NCI-H1092 treated with DMSO at 0.1 percent for 48 hours (cell line): ENCODE measurements at places on chromosomes 1 and 21.

DNA sequence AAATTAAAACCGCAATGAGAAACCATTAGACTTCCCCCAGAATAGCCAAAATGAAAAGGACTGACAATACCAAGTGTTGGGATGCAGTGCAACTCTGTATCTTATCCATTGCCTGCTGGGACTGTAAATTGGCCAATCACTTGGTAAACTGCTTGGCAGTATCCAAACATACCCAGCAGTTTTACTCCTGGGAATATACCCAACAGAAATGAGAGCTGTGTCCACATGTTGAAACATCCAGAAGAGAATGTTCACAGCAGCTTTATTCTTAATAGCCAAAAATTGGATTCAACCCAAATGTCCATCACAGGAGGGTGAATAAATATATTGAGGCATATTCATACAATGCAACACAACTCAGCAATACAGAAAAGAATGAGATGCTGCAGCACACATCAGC, 13.7 kb upstream of the FAM20B start:
- no peak for DNase-seq

- no peak for DNase-seq
Observed at GRCh38 chr1:167086033-167086432, 4.1 kb downstream of the GPA33 start.

GRCh38 chr1:227775841-227776240, 39.6 kb upstream of the PRSS38 start:
- no peak for DNase-seq

- no peak for DNase-seq
Observed at GRCh38 chr1:153505576-153505975, 30.2 kb downstream of the S100A6 start.

- no peak for DNase-seq
Observed at GRCh38 chr1:14543191-14543840, 55.2 kb upstream of the KAZN start.

DNA sequence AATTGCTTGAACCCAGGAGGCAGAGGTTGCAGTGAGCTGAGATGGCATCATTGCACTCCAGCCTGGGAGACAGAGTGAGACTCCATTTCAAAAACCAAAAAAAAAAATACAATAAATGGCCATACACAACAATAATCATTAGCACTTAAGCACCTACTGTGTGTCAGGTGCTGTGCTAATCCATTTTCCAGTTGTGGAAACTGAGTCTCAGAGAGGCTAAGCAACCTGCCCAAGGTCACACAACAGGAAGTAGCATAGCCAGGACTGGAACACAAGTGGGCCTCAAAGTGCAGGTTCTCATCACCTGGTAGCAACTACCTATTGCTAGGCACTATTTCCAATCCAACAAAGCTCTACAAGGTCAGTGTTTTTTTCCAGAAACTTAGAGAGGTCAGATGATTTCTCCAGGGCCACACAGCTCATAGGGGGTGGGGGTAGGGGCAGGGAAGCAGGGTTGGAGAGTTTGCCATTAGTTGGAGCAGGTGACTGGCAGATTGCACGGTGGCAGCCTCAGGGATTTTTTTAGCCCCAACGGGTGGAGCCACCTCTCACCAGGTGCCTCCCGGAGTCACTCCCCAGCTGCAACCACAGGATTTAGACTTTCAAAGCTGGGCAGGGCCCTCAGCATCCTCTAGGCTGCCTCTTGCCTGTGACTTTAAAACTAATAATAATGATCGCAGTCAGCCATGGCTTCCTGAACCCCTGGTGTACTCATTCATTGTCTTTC, 52.5 kb upstream of the ID3 start:
- no peak for DNase-seq

- no peak for DNase-seq
Observed at GRCh38 chr1:157274698-157275534, 136.7 kb upstream of the ETV3 start.

DNA sequence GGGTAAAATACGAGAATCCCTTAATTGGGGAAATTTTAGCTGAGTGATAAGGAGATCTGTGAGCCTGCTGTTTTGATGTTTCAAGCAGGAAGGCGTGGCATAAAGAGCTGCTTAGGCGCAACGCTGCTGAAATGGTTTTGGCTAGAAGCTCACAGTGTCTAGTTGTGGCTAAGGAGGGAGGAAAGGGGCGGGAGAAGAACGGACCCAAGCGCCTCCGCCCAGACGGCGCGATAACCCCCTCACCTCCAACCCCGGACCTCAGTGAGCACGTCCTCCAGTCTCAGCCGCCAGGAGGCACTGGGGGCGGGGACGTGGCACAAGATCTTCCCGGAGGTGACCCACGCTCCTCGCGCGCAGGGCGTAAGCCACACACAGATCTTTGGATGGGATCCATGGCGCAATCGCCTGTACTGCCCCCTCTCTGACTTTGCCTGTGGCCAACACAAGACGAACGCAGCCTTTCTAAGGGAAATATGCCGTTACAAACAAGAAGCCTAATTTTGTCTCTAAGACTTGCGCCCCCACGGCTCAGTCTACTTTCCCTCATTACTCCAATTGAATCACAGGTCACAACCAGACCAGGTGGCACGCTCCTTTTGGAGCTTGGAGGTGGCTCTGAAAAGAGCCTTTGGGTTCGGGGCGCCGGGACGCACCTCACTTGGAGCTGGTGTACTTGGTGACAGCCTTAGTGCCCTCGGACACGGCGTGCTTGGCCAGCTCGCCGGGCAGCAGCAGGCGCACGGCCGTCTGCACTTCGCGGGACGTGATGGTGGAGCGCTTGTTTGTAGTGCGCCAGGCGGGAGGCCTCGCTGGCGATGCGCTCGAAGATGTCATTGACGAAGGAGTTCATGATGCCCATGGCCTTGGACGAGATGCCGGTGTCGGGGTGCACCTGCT, 23.4 kb upstream of the RNF187 start:
- peak; percentile 56 for DNase-seq

- DNase-seq, result no peak
Observed at GRCh38 chr1:109229531-109230127, 15.9 kb downstream of the SARS1 start.

- DNase-seq, result peak; percentile 78
Observed at GRCh38 chr1:156889802-156890580, 3.5 kb upstream of the PEAR1 start.

- DNase-seq, result no peak
Observed at GRCh38 chr1:165365341-165365740, 8.8 kb upstream of the LMX1A start.

GRCh38 chr1:58576727-58577653, at the start of gene TACSTD2:
TACSTD2 (minus strand) TSS chr1:58577252; CDS start chr1:58577156, 96 bp downstream.
- no peak for DNase-seq

GRCh38 chr1:156849151-156849496, 9.8 kb downstream of the INSRR start:
- no peak for DNase-seq

DNA sequence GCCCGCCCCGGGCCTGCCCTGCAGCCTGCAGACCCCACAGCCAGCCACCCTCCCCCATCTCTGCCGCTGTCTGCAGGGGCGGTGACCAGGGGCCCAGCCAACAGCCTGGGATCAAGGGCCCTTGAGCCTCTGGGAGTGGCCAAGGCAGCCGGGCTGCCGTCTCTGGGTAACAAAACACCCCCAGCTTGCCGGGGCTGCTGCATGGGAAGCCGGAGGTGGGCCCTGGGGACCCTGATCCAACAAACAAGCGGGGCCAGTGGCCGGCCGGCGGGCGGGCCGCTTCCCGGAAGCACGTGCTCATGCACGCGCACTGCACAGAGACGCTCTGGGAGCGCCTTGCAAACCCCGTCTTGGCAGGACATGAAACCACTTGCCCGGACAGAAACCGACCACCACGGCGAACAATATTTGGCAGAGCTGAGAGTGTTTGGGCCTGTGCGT, 13.2 kb downstream of the MEGF6 start:
- DNase-seq, result peak; percentile 9

- no peak for DNase-seq
Observed at GRCh38 chr1:162141281-162142054, 72.0 kb downstream of the NOS1AP start.

- no peak for DNase-seq
Observed at GRCh38 chr1:67465375-67465774, 35.2 kb upstream of the SERBP1 start.

DNA sequence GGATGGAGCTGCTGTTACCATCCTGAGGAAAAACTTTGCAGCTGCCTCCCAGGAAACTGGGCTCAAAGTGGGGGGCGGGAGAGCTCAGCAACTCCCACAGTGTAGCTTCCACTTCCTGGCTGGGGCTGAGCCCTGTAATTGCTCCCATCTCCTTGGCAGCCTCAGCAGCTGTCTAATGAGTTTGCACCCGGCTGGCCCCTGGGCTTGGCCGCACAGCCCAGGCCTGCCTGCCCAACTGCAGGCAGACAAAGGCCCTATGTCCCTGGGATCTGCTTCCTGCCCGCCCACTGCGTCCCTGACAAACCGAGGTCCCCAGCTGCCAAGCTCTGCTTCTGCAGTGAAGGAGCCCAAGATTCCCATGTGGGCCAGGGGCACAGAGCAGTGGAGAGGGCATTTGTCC, 30.1 kb downstream of the EDN2 start:
- DNase-seq, result no peak

DNA sequence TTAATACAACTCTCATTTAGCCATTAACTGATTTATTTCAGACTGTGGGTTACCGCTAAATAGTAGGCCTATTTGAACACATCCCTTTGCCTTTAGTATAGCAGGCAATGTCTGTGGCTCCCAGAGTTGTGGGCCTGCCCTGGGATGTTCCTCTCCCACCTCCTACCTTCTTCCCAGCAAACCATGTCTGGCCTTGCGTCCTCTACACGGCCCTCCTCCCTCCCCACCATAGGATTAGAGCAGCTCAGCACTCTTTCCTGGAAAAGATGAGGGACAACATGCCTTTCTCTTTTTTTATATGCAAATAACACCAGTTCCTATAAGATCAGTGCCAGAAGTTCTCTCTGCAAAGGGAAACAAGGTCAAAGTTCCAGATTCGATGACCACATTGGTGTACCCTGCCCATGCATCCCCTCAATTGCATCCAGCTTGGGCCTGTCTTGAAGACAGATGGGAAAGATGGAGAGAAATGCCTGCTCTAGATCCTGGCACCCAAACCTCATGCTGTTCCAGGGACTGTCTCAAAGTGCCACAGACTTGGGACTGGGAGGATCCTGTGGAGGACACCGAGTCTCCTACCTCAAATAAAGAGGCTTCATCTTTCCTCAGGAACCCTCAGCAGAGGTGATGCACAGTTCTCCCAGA, 57.2 kb downstream of the CD46 start:
- DNase-seq, result no peak

- DNase-seq, result no peak
Observed at GRCh38 chr1:82704393-82704792, 903.7 kb downstream of the ADGRL2 start.

DNA sequence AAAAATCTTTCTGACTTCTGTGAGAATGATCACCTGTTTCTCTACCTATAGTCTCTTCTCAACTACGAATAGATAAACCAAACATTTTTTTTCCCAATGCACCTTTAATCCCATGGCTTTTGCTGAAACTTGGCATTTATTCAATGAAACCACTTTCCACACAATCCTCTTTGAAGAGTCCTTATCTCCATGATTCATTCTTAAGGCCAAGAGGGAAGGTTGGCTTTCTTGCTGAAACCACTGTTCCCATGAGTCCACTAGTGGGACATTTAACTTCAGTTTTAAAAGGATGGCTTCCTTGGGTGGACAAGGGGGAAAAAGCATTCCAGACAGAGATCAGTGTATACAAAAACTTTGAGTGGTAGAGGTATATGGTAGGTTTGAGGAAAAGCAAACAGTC, 73.6 kb downstream of the CRB1 start:
- no peak for DNase-seq

- DNase-seq, result no peak
Observed at GRCh38 chr1:160101717-160102522, 3.5 kb upstream of the IGSF8 start.

DNA sequence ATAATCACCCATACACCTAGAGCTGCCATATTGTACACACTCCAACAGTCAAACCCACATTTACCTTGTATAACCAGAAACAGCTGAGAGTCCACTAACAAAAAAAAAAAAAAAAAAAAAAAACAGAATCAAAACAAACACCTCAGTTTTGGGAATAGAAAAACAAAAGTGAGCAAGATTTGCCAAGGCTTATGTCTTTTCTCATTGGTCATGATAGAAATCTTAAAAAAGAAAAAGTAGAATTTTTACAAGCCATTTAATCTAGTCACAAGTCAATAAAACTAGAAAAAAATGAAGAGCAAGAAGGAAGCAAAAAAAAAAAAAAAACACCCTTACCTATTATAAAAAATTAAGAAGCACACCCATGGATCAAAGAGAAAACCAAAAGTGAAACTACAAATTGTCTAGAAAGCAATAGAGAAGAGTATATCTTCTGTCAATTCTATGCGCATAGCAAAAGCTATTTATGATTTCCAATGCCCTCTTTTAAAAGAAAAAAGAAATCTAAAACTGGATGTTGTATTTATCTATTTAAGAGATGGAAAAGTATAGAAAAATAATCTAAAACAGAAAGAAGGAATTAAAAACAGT, 113.2 kb upstream of the GALNT2 start:
- DNase-seq, result no peak

- no peak for DNase-seq
Observed at GRCh38 chr1:55209247-55209646, 5.9 kb downstream of the USP24 start.

- no peak for DNase-seq
Observed at GRCh38 chr1:96409087-96409486, 312.5 kb upstream of the PTBP2 start.

DNA sequence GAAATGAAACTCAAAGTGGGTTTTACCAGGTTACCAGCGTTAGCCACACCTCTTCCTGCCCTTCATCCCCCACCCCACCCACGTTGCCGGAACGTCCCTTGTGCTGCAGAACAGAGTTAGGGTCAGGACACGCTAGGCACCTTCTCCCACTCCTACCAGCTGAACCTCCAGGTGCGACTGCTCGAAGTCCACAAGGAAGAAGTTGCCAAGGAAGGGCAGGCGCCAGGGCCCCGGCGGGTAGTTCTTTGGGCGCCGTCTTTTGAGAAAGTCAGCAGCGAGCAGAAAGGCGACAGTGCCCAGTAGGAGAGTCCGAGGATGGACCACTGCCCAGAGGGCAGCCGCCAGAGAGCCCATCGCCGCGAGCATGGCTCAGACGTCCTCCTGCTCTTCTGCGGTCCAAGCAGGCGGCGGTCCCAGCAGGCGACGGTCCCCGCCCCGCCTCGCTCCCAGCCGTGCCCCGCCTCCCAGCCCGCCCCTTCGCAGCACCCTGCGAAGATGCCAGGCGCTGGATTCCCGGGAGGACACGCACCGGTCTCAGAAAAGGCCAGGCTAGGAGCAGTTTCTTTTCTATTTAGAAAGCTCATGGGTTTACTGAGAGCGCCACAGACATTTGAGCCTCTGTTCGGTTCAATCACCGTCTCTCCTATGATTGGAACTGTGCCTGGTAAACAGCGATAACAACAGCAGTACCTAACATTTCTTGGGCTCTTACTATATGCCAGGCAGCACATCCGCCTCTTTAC, at the start of gene CYP2J2:
Gene CYP2J2 (minus strand): TSS at position 393 of the 743 bp plus-strand sequence. CDS start 27 bp downstream, at position 366.
- DNase-seq, result peak; percentile 22

DNA sequence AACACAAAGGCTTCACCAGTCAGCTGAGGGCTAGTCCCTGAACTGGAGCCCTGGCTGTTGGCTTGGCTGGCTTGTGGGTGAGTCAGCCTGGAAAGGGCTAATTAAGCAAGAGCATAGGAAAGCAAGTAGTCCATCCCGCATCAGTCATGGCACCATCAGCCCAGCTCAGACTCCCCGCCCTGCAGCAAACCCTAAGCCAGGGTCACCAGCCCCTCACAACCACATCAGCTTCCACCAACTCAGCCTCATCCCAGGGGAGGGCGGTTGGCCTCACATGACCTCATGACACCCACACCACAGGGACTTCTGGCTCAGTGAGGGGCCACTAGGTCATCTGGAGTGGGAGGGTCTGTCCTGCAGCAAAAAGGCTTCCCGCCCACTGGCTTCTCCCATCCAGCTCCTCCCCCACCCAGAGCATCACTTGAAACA, 7.0 kb upstream of the SPATC1L start:
- no peak for DNase-seq

- DNase-seq, result no peak
Observed at GRCh38 chr1:79150576-79150975, 144.0 kb upstream of the ADGRL4 start.
